ENCODE measurements at places on chromosomes 3 and 15. TPM values are rescaled to one million over a fixed set of nuclear protein-coding genes. Genes with fewer than 3 reads are reported as not detected.
A peak's percentile ranks its signal among the peaks of the same experiment; 100 is the strongest.

The COX17 gene
- total RNA-seq = 59.0 TPM

DNA sequence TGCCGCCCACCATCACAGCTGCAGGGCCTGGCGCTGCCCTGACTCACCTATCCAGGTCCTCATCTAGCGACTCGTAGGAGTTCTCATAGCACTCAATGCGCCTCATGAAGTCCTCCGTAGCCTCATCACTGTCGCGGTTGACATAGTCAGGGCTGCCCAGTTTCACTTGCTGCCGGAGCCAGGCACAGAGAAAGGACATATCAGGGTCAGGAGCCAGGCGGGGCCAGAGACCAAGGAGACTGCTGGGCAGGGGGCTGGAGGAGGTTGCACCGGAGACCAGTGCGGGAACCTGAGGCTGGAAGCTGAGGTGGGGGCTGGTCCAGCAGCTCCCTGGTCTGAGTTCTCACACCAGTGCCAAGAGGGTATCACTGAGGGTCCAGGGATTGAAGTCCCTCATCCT lies 18.2 kb downstream of the PFKFB4 start:
- no peak for DNase-seq

DNA sequence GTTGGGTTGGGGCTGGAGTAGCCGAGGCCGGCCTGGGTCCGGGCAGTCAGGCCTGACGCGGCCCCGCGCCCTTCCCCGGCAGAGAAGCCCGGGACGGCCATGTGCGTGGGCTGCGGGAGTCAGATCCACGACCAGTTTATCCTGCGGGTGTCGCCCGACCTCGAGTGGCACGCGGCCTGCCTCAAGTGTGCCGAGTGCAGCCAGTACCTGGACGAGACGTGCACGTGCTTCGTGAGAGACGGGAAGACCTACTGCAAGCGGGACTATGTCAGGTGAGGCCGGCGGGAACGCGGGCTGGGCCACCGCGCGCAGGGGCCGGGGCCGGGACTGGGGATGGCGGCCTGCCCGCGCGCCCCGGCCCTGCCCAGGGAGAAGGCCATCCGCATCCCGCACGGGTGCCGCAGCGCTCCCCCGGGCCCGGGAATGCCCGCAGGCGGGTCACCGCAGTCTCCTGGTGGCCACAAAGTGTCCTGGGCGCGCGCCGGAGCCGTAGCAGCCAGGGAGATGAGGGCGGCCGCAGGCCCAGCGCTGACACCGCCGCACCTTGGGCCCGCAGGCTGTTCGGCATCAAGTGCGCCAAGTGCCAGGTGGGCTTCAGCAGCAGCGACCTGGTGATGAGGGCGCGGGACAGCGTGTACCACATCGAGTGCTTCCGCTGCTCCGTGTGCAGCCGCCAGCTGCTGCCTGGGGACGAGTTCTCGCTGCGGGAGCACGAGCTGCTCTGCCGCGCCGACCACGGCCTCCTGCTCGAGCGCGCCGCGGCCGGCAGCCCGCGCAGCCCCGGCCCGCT lies 1.3 kb downstream of the ISL2 start:
- no peak for DNase-seq

GRCh38 chr3:44669760-44670159 lies 21.2 kb downstream of the ZNF35 start:
- no peak for DNase-seq

GRCh38 chr15:96115642-96116041 lies 214.9 kb upstream of the NR2F2 start:
- DNase-seq = no peak

GRCh38 chr3:17301271-17301670 lies 416.5 kb downstream of the PLCL2 start:
- no peak for DNase-seq

- DNase-seq = peak; percentile 48
Observed at GRCh38 chr15:40003116-40003916, 35.7 kb downstream of the SRP14 start.

All from foreskin keratinocyte (primary cell).